Activated CD8-positive, alpha-beta memory T cell treated with anti-CD3 and anti-CD28 coated beads for 48 hours (primary cell): ENCODE measurements at places on chromosomes 5 and 9.
A peak's percentile ranks its signal among the peaks of the same experiment; 100 is the strongest.

DNA sequence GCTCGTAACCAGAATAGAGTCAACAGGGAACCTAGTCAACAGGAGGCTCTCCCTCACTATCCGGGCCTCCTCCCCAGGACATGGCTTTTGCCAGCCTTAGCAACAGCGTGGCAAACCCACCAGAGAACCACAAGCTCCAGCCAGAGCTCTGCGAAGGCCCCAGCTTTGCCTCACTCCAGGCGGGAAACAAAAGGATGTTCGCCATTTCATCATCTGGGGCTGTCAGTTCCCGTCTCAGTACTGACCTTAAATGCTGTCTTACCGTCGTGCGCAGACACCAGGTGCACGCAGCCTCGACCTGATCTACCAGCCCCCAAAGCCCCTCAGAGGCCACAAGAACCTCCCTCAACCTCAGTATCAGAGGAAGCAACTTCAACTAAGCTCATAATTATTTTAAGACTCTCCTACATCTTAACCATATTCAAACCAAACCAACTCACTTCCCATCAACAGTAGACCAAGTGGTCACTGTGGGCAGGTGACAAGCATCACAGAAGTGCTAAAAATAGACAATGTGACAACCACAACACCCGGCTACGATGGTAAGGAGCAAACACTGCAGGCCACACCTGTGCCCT, 71.4 kb downstream of the SEMA4D start:
- DNase-seq: no peak

DNA sequence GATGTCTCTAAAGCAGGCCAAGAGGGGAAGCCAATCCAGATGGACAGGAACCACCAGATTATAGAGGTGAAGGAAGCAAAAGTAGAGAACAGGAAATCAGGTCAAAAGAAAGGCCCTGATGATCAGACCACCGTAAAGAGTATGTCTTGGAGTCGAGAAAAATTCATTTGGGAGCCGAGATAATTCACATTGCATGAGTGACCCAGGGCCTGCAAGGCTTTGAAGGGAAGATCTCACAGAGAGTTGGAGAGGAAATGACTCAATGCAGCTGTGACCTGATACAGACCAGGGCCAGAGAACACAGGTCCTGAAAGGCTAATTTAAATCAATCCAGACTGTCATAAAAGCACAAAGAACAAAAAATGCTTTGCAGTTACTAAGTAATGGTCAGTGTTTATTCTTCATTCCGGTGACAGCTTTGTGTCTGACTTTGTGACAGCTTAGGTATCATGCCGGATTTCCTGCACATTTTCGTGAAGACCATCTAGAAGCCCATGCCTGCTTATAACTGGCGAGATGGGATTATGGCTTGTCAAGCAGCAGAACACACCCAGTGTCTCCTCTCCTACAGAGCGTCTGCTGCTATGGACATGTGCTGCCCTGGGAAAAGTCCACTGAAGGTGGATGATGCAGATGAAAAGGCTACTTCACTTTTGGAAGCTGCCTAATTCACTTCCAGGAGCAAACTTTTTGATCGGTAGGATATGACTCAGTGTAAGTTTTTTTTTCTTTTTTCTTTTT, 5.8 kb upstream of the ACTBL2 start:
- DNase-seq: no peak

- no peak for DNase-seq
Observed at GRCh38 chr5:73268826-73269225, 95.8 kb downstream of the TMEM174 start.

- DNase-seq: no peak
Observed at GRCh38 chr9:77589046-77589795, 58.9 kb downstream of the GNA14 start.

GRCh38 chr5:55154873-55155272, 5.1 kb upstream of the GPX8 start:
- DNase-seq: no peak

DNA sequence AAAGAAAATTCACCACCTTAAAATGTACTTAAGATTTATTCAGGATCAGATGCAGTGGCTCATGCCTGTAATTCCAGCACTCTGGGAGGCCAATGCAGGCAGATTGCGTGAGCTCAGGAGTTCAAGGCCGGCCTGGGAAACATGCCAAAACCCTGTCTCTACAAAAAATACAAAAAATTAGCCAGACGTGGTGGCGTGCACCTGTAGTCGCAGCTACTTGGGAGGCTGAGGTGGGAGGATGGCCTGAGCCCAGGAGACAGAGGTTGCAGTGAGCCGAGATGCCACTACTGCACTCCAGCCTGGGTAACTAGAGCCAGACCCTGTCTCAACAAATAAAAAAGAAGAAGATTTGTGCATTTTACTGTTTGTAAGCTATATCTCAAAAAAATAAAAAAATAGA, 34.7 kb upstream of the GFPT2 start:
- DNase-seq: no peak

GRCh38 chr5:141691867-141692532, 10.0 kb upstream of the ARAP3 start:
- peak; percentile 80 for DNase-seq

DNA sequence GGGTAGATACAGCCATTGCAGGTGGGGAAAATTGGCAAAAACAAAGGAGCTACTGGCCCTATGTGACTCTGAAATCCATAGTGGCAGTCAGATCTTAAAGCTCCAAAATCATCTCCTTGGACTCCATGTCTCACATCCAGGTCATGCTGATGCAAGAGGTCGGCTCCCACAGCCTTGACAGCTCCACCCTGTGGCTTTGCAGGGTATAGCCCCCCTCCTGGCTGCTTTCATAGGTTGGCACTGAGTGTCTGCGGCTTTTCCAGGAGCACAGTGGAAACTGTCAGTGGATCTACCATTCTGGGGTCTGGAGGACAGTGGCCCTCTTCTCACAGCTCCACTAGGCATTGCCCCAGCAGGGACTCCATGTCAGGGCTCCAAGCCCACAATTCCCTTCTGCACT, 1190.1 kb downstream of the CDH12 start:
- DNase-seq: no peak

GRCh38 chr9:80147866-80148265, 576.1 kb downstream of the TLE4 start:
- DNase-seq: no peak

- no peak for DNase-seq
Observed at GRCh38 chr5:35248843-35249780, 18.8 kb upstream of the PRLR start.

GRCh38 chr5:73644385-73644963, 18.5 kb downstream of the ARHGEF28 start:
- DNase-seq: no peak

- no peak for DNase-seq
Observed at GRCh38 chr5:82274343-82275211, 3.6 kb downstream of the RPS23 start.

DNA sequence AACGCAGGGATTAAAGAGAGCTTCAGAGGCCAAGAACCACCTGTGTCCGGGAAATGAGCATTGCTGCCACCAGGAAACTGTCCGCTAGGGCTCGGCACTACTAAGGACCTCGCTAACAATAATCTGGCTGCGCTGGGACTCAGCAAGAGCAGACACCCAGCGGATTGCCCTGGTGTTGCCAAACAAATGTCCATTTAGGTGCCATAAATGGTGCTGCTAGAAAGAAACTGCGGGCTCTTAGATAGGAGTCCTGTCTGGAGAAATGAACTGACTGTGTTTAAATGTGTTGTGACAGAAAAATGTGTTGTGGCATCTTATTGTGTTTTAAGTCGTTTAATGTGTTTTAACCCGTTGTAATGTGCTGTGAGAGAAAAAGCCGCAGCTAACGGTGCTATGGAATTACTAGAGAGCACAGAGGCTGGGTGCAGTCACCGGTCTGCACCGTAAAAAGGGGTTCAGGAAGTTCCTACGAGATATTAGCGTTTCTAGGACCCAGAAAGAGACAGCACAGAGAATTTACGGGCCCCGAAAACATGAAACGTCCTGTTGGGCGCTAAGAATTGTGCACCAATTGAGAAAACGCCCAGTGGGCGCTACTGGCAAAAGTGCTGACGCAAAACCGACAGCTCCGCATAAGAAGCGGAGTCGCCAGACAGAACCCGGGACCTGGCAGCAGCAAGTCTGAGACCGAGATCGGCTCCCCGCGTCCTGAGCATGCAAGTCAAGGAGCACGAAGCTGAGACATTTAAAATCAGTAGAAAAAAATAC, 90.6 kb downstream of the ANXA2R start:
- peak; percentile 26 for DNase-seq

- DNase-seq: no peak
Observed at GRCh38 chr5:72146056-72146455, 38.8 kb downstream of the MAP1B start.

DNA sequence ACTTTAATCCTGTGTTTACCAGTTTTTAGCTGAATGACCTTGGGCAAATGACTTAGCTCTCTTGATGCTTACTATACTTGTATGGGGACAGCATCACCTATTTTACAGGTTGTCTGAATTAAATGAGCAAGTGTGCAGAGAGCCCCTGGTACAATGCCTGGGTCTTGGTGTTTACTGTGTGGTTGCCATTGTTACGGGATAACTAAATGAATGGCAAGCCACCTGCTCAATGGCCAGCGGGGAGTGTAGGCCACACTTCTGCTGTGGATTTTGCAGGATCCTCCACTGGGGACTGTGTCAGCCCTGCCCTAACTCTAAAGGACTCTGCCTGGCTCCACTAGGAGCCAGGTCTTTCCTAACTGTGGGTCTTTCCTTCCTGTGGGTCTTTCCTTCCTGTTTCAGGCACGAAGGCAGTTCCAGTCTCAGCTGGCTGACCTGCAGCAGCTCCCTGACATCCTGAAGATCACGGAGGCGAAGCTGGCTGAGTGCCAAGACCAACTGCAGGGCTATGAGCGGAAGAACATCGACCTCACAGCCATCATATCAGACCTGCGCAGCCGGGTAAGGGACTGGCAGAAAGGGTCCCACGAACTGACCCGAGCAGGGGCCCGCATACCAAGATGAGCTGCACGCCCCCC, 10.3 kb upstream of the GLE1 start:
- no peak for DNase-seq
